ENCODE measurements at places on chromosomes 4 and X.
A peak's percentile ranks its signal among the peaks of the same experiment; 100 is the strongest.

DNA sequence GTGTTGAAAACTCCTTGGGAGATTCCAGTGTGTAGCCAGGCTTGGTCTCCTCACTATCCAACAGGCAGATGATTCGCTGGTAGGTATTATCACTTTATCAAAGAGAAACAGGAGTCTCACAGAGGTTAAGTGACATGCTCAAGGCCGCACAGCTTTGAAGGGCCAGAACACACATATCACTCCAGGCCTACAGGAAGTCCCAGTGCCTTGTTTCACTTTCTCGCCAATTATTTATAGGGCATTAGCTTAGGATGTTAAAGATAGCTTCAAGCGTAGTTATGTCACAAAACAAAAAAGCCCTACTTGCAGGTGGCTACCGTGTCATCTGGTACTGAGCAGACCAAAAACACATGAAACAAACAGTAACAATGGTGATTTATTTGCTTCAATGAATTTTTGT lies 13.2 kb downstream of the ATP8A1 start:
- DNase-seq = no peak

- DNase-seq = peak; percentile 19
Observed at GRCh38 chrX:135112096-135112729, 8.1 kb downstream of the ETDB start.

DNA sequence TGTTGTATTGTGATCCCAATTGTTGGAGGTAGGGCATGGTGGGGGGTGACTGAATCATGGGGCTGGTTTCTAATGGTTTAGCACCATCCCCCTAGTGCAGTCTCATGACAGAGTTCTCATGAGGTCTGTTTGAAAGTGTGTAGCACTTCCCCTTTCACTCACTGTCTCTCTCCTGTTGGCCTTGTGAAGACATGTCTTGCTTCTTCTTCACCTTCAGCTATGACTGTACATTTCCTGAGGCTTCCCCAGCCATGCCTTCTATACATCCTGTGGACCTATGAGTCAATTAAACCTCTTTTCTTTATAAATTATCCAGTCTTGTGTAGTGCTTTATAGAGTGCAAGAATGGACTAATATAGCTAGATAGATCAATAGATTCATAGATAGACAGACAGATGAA lies 230.0 kb downstream of the MAGEE1 start:
- no peak for DNase-seq

DNA sequence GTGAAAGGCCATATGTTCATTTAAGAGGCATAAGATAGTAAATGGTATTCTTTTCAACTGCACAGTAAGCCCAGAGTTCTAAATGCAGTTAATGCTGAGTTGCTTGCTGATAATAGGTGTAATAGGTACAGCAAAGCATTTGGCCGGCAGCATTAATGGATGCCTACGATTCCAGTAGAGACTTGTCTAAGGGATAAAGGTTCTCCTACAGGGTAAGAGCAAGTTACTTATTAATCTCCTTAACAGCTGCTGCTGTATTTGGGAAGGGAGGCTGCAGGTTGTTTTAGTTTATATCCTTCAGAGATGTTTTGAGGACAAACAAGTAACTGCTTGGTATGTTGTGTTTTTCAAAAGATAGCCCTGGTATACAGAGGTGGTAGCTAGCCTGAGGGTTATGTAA lies 16.8 kb downstream of the TSPAN7 start:
- no peak for DNase-seq

DNA sequence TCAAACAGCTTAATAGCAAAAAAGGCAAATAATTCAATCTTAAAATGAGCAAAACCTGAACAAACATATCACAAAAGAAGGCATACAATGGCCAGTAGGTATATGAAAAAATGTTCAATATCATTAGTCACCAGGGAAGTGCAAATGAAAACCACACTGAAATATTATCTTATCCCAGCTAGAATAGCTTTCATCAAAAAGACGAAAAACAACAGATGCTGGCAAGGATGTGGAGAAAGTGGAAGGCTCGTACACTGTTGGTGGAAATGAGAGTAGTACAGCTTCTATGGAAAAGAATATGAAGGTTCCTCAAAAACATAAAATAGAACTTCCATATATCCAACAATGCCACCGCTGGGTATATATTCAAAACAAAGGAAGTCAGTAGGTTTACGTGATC lies 29.3 kb upstream of the ANXA10 start:
- DNase-seq = no peak

DNA sequence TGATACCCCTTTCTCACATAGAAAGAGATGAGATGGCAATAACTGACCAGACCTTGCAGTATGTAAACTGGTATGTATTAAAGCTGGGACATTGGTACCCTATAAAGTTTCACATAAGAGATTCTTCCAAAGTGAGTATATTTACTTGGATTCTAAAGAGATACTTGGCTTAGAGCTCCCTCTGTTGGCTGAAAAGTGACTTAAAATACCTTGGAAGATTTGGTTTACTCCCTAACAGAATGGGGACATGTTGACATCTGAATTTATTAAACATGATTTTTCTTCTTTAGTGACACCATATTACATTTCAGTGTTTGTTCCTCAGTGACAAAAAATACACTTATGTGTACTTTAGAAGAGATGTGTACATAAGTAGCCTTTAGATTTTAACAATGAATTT lies 47.9 kb upstream of the RGN start:
- DNase-seq = no peak

DNA sequence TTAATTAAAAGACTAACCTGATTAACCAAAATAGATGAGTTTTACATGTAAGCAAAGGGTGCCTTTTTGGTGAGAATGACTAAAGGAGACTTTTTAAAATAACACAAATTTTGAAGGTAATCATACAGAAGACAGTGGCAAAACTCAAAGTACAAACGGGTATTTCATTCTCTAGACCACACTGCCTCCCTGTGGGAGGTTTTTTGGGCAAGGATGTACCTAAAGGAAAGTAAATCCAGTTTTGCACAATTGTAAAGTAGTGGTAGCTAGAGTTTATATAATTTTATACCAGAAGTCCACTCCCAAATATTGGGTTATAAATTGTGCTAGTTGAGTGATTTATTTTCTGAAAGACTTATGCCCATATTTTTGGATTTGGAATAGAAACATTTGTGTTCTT lies 201.0 kb downstream of the PAPSS1 start:
- no peak for DNase-seq

GRCh38 chr4:112325530-112325929 lies 28.4 kb downstream of the ALPK1 start:
- DNase-seq = no peak

DNA sequence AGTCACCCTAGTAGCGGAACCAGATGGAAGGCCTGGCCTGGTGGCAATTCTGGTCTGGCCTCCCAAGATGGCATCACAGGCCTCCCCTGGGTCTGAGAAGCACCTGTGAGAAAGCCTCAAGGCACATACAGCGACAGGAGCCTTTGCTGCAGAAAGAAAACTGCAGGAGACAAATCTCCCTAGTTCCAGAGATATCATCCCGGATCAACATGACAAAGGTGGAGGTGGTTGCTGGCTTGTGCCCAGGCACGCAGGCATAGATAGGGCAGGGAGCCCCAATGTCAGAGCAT lies 93.6 kb downstream of the BCOR start:
- DNase-seq = no peak

DNA sequence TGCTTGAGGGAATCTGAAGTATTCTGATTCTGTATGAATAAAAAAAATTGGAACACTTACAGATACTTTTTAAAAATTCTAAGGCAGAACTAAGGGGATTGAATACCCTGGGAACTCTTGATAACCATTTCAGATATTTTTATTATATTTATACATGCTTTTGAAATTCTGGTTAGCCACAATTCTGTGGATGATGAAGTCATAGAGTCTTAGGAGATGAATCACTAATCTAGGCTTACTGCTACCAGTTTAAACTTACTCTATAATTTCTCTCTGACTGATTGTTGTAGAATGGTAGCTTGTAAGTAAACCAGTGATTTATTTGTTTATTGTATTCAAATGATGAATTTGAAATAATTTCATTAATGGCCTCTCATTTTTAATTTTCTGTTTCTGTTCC lies 11.4 kb upstream of the SLAIN2 start:
- DNase-seq = no peak

- DNase-seq = no peak
Observed at GRCh38 chrX:45070116-45071007, 130.3 kb downstream of the DIPK2B start.

DNA sequence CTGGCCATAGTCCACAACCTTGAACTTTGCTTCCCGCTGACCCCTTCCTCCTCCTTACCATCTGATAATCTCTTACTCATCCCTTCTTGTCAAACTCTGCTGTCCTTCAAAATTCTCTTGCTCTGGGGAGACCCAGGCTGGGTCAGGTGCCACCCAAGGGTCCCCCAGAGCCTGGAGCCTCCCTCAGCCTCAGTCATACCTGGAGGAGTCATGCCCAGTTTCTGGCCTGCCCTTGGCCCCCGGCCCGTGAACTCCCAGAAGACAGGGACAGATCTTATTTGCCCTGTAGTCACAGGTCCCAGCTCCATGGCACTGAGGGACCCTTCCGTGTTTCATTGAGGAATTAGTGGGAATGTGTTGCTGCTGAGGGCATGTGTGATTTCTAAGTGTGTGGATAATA lies 4.7 kb upstream of the GPR78 start:
- no peak for DNase-seq

DNA sequence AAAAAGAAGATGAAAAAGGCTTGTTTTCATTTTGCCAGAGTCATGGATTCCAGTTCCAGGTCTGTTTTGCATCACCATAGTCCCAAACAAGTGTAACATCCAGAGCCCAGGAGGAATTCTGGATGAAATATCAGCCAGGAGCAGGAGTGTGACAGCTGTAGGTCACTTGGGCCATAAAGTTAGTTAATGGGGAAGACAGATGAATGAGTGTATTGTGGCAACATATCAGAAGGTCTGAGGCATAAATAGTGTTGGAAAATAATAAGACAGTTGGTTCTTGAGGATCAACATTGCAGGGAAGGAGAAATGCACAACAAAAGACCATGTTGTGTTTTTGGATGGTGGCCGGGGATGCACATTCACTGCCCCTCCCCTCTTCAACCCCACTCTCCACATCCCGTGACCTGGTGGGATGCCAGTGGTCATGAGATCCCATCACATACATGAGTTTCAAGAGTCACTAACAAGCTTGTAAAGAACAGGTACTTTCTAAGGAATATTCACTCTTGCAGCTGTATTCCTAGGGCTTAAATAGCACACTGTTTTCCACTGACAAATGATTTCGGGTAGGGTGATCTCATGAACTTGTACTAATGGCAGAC lies 83.1 kb upstream of the IGFBP7 start:
- DNase-seq = no peak

GRCh38 chr4:26342328-26343037 lies 21.7 kb downstream of the RBPJ start:
- DNase-seq = no peak

- DNase-seq = no peak
Observed at GRCh38 chr4:88101165-88101564, 57.3 kb downstream of the ABCG2 start.

DNA sequence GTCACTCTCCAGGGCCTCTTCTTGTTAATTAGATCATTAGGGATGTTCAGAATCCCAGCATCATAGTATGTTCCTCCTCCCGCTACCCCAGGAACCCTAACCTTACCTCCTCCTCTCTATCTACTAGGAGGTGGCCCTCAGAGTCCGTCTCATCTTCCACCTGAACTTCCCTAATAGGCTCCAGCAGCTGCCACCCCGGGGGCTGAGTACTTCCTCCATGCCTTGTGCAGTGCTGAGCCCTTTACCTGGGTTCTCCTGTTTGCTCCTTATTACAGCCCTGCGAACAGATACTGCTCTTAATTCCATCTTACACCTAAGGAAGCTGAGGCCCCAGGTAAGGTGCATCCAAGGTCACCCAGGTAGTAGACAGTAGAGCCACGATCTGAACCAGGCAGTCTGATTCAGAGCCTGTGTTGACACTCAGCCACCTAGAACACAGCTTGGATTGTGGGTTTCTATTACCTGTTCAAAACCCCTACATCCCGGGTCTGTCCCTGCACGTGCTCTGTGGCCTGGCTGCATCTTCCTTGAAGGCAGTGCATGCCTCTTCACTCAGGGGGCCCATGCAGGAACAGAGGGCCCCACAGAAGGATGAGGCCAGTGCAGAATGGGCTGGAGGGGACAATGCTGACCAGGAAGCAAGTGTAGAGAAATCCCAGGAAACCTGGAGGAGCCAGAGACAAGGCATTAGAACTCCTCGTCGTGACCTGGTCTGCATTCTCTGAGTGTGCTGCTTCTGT lies 51.4 kb upstream of the MSANTD1 start:
- DNase-seq = no peak

DNA sequence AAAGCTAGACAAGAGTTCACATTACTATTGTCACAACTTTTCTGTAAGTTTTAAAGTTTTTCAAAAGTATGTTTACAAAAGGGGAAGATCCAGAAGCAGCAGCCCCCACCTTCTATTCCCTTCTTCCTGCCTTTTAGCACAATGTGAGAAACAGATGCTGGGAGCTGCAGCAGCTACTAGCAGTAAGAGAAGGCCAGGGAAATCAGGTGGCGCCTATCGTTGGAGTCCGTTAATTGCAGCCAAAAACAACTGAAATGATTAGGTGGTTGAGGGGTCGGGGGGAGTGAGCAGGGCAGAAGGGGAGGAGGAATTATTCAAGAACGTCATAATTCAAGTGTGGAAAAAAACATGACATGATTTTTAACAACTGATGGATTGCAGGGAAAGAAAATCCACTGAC lies 27.4 kb downstream of the FRYL start:
- no peak for DNase-seq

GRCh38 chrX:136549226-136549625 lies 17.2 kb downstream of the VGLL1 start:
- no peak for DNase-seq

- no peak for DNase-seq
Observed at GRCh38 chr4:74450298-74450683, 5.4 kb downstream of the AREG start.

Data from stimulated activated CD4-positive, alpha-beta T cell treated with anti-CD3 and anti-CD28 coated beads, Interleukin-4, amount 100 ng/mL, for 1 hour (primary cell).